ENCODE measurements at places on chromosomes 7 and 10.

GRCh38 chr10:513393-513792 lies 176.1 kb downstream of the DIP2C start:
- no peak for DNase-seq

- no peak for DNase-seq
Measured at GRCh38 chr10:115903207-115903606, 369.8 kb downstream of the GFRA1 start.

GRCh38 chr7:77258593-77258992 lies 59.0 kb upstream of the FGL2 start:
- no peak for DNase-seq

- no peak for DNase-seq
Measured at GRCh38 chr10:118173296-118173695, 126.6 kb upstream of the RAB11FIP2 start.

DNA sequence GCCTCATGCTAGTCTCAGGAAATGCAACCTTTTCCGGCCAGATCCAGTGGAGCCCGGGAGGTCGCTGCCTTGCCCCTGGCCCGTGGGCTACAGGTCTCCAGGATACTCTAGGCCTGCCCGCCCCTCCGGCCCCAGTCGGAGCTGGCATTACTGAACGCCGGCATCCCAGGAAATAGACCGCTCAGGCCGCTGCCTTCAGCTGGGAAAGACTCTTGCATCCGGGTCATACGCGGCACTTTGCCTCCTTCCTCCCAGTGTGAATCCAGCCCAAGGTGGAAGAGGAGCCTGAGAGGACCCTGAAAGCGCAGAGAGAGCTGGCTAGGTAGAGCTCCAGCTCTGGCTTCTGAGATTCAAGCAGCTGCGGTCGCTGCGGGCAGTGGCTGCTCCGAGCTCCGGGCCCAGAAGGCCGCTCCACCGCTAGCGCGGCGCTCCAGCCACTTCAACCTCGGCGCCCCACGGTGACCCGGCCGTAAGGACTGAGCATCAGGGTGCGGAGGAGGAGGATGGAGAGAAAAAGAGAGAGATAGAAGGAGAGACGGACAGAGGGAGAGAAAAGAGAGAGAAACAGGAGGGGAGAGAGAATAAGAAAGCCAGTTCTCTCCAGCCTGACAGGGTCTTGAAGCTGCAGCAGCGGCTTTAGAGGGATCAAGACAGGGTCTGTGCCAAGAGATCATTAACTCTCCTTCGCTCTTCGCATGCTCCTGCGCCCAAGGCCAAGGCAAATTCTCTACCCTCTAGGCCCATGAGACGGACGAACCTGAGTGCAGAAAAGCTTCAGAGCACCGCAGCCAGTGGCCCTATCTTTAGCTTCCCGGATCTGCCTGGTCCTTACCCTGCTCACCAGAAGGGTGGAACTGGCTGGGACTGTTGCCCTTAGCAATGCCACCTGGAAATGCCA lies 1.8 kb upstream of the HOXA10 start:
- no peak for DNase-seq

DNA sequence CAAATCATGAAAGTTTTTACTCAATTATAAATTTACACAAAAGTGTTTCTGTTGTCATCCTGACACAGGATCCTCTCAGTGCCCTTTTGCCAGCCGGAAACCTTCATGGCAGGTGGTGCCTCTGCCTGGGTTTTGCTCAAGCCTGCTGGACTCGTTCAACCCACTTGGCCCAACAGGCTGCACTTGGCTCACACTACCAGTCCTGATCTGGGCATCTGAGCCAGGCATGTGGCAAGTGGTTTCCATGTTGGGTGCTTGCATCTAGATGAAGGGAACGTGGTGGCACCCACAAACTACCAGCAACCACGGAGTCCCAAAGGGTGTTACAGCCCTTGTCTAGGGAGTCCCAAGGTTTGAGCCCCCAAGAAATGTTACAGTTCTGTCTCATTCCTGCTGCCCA lies 162.3 kb upstream of the CSTF2T start:
- no peak for DNase-seq

GRCh38 chr10:129511758-129512157 lies 44.7 kb downstream of the MGMT start:
- DNase-seq = no peak

DNA sequence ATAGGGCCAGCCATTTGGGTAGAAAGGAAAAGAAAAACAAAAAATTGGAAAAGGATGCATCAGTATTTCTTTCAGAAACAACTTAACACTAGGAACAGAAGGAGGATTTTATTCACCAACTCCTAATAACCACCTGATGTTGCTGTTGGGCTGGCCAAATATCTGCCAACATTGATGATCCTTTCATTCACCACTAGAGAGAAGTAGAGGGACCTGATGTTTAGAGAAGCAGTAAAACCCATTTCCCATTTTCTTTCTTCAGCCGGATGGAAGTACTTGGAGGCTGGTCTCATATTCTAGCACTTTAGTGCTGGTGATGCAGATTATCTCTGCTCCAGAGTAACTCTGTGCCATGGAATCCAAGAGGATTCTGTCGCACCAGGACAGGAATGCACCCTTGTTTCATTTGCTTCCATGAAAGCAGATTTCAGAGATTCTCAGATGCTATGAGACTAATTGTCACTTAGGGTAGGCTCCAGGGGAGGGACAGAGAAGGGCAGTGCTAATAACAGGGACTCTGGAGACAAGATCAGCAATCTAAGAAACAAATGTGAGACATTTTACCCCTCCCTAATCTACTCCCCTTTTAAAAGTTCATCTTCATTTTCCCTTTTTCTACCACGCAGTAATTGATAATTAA lies 3.1 kb downstream of the KLLN start:
- no peak for DNase-seq

DNA sequence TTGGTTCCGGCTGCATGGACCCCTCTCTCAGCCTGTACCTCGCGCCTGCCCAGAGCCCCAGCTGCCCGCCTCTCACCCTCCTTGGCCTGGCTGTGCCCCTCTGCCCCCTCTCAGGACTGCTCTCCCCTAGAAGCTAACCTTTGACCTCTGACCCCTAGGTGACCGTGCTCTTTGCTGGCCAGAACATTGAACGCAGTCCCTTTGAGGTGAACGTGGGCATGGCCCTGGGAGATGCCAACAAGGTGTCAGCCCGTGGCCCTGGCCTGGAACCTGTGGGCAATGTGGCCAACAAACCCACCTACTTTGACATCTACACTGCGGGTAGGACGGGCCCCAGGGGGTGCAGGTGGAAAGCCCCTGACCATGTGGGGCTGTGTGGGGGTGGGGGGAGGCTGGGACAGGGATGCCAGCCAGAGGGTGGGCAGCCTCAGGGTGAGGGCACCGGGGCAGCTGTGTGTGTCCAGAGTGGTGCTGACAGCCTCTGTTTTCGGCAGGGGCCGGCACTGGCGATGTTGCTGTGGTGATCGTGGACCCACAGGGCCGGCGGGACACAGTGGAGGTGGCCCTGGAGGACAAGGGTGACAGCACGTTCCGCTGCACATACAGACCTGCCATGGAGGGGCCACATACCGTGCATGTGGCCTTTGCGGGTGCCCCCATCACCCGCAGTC lies 8.0 kb downstream of the FLNC start:
- no peak for DNase-seq

GRCh38 chr7:79332091-79332490 lies 121.4 kb downstream of the MAGI2 start:
- no peak for DNase-seq

- DNase-seq = no peak
Measured at GRCh38 chr10:124802313-124802675, 675 bp downstream of the ABRAXAS2 start.

GRCh38 chr10:42888504-42889095 lies 106.0 kb downstream of the BMS1 start:
- no peak for DNase-seq

GRCh38 chr7:115410972-115411686 lies 489.2 kb downstream of the MDFIC start:
- DNase-seq = no peak
